Activated T-helper 1 cell treated with anti-CD3 and anti-CD28 coated beads, Interleukin-12 subunit alpha, Interleukin-12 subunit beta, Interleukin-2, Interleukin-4 antibody, amounts not matched to agents 30 ng/mL and 10 ng/mL and 1 ng/mL, durations not matched to agents 14 hours and 24 hours and 36 hours (primary cell): ENCODE measurements at places on chromosomes 2 and 18. TPM values are rescaled to one million over a fixed set of nuclear protein-coding genes. Genes with fewer than 3 reads are reported as not detected.
A peak's percentile ranks its signal among the peaks of the same experiment; 100 is the strongest.

GRCh38 chr2:16281451-16282335, 341.3 kb downstream of the MYCN start:
- DNase-seq = no peak
- no peak overlapping the region for H3K4me3 ChIP-seq
- no peaks in the 10 kb centered on the region for H3K4me1 ChIP-seq
- H3K27ac ChIP-seq = no peak overlapping the region
- no peaks in the 10 kb centered on the region for H3K36me3 ChIP-seq
- H3K27me3 ChIP-seq = peaks cover 2% of the 10 kb centered on the region

DNA sequence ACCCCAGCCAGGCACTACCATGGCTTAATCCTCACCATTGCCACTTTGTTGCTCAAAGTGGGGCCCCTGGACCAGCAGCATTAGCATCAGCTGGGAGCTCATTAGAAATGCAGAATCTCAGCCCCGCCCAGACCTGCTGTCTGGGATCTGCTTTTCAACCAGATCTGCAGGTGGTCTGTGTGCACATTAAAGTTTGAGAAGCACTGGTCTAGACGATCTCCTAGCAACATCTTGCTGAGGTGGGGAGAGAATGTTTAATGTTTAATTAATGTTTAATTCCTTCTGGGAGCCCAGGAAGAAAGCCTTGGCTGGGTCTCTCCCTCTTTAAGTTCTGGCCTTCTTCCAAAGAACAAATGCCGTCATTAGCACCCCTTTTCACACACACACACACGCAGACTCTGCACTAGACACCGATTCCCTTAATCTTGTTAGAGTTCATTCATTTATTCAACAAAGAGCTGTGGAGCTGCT, 53.7 kb downstream of the EDAR start:
- DNase-seq = no peak
- no peak overlapping the region for H3K4me3 ChIP-seq
- peak overlapping the region; percentile 67 for H3K27ac ChIP-seq
- peaks cover 23% of the 10 kb centered on the region for H3K4me1 ChIP-seq

- DNase-seq = no peak
- H3K4me1 ChIP-seq = no peaks in the 10 kb centered on the region
- H3K27ac ChIP-seq = no peak overlapping the region
- peaks cover 4% of the 10 kb centered on the region for H3K27me3 ChIP-seq
These were observed 66.1 kb upstream of the LRPPRC start for GRCh38 chr2:44061876-44062275.

GRCh38 chr18:45553723-45554388, 61.4 kb upstream of the SLC14A2 start:
- no peak overlapping the region for H3K4me3 ChIP-seq
- H3K4me1 ChIP-seq = no peaks in the 10 kb centered on the region
- H3K27me3 ChIP-seq = no peaks in the 10 kb centered on the region
- no peak overlapping the region for H3K27ac ChIP-seq
- DNase-seq = no peak
- no peaks in the 10 kb centered on the region for H3K36me3 ChIP-seq

DNA sequence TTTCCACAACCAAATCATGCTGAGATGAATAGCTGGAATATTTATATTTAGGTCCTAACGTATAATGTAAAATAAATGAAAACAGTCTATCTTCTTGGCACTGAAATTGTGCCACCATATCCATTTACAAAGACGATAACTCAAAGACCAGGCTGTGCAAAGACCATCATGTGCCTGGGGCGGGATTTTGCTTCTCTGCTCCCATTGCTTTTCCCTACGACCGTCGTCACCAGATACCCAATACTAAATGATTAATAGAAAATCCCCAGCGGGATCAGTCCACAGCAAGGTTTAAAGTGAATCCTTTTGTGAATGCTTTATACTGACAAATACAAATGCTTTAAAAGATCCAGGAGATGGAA, 194.3 kb upstream of the ARL4C start:
- no peak overlapping the region for H3K4me3 ChIP-seq
- peaks cover 2% of the 10 kb centered on the region for H3K27me3 ChIP-seq
- no peaks in the 10 kb centered on the region for H3K4me1 ChIP-seq
- no peaks in the 10 kb centered on the region for H3K36me3 ChIP-seq

GRCh38 chr2:126221506-126221905, 434.5 kb upstream of the GYPC start:
- no peaks in the 10 kb centered on the region for H3K27me3 ChIP-seq
- no peak for DNase-seq
- H3K4me1 ChIP-seq = no peaks in the 10 kb centered on the region
- H3K4me3 ChIP-seq = no peak overlapping the region

DNA sequence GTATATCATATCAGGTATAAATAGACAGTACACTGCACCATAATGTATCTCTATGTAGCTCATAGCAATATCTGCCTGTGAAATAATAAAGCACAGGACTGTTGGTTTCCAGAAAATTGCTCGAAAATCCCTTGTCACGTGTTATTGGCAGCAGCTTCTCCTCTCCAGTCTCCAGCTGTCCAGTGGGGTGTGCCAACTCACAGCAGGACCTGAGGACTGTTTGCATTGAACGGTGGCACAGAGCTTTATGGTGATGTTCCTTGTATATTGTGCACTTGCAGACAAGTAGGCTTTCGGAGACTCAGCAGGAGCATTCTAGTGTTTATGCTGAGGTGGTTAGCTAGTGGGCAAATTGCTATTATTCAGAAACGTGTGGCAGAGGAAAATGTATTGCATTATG, 182.2 kb upstream of the ATP5MC3 start:
- no peak overlapping the region for H3K4me3 ChIP-seq
- no peaks in the 10 kb centered on the region for H3K36me3 ChIP-seq
- no peak for DNase-seq
- H3K27me3 ChIP-seq = peaks cover 6% of the 10 kb centered on the region

GRCh38 chr18:44536619-44537018, 144.1 kb upstream of the SETBP1 start:
- H3K36me3 ChIP-seq = no peaks in the 10 kb centered on the region
- DNase-seq = no peak
- no peak overlapping the region for H3K4me3 ChIP-seq
- H3K27me3 ChIP-seq = peaks cover 4% of the 10 kb centered on the region

DNA sequence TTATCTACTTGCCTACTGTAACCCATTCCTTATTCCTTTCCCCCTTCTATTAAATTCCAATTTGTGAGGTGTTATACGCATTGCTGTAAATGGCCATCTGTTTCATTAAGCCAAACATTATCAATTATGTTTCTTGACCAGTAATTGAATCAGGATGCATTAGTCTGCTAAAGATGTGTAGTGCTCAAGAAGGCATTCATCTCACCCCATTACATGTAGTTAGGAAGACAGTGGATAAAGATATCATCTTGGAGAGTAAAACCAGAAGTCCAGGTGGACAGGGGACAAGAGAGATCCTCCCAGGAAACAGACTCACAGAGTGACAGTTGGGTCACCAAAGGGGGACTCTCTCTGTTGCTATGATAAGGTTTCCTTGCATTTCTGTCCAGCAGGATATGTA, 73.3 kb upstream of the FAM98A start:
- no peaks in the 10 kb centered on the region for H3K4me1 ChIP-seq
- no peaks in the 10 kb centered on the region for H3K36me3 ChIP-seq
- H3K4me3 ChIP-seq = no peak overlapping the region
- DNase-seq = no peak
- H3K27ac ChIP-seq = no peak overlapping the region
- H3K27me3 ChIP-seq = no peaks in the 10 kb centered on the region

- no peak overlapping the region for H3K27ac ChIP-seq
- DNase-seq = no peak
- peaks cover 5% of the 10 kb centered on the region for H3K4me1 ChIP-seq
- H3K27me3 ChIP-seq = no peaks in the 10 kb centered on the region
These were observed 17.9 kb downstream of the PIAS2 start for GRCh38 chr18:46899274-46899948.

DNA sequence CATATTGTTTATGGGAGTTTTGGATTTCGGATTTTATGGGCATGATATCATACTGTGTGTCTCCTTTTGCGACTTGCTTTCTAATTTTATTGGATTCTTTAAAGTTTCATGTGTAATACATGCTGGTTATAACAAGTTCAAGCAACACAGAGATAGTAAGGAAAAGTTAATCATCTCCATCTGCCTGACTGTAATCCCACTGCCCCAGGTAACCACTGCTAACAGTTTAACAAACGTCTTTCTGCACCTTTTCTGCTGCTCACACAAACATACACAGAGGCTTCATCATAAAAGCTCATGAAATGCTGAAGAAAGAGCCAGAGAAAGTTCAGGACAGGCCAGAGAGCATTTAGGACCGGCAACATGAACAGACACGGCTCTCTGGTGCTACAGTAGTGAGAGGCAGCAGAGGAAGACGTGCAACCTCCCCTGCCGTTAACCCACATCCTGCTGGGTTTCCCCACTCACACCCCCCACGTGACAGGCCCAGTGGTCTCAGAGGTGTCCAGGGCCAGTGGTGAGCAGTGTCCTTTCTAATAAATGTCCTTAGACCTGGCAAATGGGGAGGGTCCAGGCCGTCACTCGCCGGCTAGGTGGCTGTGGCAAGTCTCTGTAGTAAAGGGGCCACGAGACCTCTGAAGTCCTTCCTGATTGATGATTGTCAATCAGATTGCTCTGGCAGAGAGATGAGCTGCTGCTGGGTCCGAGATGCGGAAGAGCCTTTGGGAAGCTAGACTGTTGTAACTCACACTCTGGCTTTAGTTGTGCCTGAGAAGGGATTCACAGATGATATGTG, 43.0 kb upstream of the SLC1A4 start:
- no peaks in the 10 kb centered on the region for H3K27me3 ChIP-seq
- peak; percentile 71 for DNase-seq

The AQP12A gene
- total RNA-seq = not detected in 2 replicates

The BOLL gene
- 0.51 TPM in 1 of 2 replicates, not detected in the other for total RNA-seq

The FAM110C gene
- 0.78 and 1.2 TPM in 2 replicates for total RNA-seq

The MCM6 gene
- 176 and 177 TPM in 2 replicates for total RNA-seq

The CXXC1 gene
- total RNA-seq = 114 and 117 TPM in 2 replicates

The EVA1A gene
- not detected in 2 replicates for total RNA-seq
